ENCODE measurements at places on chromosomes 5 and 9.

DNA sequence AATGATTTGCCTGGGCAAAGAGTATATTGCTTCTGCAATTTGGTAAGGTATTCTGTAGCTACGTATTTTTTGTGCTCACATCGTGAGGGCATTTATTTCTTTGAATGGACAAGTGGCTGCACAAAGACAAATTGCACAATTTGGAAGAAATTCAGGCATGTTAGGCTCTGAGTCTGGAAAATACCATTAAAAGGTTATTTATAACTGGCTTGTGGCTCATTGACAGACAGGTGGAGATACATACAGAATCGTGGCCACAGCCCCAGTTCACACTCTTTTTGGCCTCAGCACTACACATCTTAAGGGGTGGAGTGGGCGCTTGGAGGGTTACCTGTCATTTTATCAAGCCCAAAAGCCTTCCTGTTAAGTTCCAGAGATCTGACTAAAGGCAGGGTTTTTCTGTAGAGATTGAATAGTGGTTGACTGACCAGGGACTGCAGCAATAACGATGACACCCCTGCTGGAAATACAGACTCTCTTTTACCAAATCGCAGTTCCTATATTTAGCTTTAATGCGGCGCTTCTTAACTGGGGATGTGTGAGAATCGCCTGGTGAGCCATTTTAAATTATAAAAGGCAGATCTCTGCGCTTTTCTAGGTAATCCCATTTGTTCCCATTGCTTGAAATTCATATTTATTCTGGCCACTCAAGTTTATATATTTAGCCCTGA is 14.7 kb downstream of the MAN2A1 start:
- DNase-seq: no peak

DNA sequence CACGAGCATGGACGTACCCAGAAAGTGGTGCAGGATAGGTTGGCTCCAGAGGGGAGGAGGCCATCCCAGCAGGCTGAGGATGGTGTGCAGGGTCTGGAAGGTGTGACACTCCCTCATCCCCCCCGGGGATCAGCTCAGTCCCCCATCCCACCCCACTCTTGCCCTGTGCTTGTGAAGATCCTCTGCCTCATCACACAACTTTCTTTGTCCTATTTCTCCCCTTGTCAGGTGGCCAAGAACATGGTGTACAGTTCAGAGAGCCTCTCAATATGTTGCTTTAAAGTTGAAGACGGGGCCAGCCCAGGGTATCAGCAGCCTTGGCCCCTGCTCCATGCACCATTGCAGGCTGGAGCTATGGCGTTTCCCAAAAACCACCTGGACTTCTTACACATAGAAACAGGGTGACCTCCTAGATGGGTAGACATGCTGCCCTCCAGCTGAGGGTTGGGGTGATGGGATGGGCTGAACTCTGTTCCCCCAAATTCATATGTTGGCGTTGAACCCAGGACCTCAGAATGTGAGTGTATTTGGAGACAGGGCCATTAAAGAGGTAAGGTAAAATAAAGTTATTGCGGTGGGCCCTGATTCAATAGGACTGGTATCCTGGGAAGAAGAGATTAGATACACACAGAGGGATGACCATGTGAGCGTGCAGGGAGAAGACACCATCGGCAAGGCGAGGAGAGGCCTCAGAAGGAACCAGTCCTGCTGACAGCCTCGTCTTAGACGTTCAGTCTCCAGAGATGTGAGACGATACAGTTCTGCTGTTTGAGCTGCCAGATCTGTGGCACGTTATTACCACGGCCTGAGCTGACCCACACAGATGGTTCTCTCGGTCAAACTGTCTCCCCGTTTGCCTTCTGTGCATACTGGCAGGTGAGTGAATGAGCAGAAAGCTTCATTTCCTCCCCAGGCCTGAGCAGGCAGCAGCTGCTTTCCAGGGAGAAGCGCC is 272.5 kb downstream of the GADD45G start:
- no peak for DNase-seq

DNA sequence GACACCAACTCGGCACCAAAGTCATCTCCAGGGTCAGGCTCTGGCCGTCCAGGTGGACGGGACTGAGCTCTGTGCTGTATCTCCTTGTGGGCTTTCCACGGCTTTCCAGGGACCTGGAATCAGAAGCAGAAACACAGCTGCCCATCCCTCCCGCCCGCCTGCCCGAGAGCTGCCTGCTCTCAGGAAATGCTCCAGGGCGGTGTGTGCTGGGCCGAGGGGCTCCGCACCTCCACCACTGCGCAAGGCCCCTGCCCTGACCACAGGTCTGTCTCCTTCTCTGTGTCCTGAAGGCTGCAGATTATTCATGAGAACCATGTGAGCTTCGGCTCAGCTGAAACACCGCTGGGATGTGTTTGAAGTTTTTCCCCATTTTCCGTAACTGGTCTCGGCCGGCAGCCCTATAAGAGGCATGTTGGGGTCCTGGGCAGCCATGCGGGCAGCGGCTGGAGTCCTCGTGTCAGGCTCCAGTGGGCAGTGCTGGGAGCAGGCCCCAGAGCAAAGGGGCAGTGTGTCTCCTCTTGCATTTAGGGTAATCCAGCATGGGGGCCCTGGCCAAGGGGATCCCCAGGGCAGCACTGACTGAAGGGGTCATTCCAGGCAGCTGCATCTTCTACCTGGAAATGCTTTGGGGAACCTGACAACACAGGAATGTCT is 22.8 kb downstream of the NKD2 start:
- DNase-seq: no peak

DNA sequence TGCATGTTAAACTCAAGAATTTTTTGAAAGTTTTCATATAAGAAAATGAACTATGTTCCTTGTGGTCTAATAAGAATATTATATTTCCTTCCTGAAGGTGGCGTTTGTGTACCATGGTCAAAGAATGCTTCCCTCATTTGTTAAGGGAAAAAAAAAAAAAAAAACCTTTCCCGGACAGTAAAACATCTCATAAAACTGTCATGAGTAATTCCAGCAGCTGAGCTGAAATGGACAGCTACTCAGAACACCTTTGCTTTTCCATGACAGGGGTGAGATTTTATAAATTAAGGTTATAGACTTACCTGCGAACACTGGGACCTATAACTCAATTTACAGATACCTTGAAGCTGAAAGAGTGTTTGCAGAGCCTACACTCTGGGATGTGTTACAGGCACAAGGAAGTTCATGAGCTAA is 113.2 kb upstream of the RANBP3L start:
- DNase-seq: peak; percentile 36

- no peak for DNase-seq
Measured at GRCh38 chr9:28293369-28294090, 720.2 kb upstream of the C9orf72 start.

DNA sequence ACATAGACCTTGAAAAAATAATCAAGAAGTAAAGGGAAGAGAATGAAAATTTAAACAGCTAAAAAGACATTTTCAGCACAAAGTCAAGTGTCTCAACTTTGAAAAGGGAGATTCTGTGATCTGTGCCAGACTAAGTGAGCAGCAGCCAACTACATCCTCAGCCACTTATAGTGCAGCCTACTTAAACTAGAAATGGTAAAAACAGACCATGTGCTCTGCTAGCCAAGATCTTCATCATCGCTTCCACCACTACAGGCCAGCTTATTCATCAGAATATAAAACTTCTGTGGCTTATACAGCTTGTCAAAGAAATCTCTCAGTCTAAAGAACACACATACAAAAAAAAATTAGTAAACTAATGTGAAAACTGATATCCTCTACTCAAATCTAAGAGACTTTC is 63.5 kb downstream of the CEMIP2 start:
- DNase-seq: no peak

- DNase-seq: no peak
Measured at GRCh38 chr5:179373961-179374505, 28.8 kb upstream of the ADAMTS2 start.

DNA sequence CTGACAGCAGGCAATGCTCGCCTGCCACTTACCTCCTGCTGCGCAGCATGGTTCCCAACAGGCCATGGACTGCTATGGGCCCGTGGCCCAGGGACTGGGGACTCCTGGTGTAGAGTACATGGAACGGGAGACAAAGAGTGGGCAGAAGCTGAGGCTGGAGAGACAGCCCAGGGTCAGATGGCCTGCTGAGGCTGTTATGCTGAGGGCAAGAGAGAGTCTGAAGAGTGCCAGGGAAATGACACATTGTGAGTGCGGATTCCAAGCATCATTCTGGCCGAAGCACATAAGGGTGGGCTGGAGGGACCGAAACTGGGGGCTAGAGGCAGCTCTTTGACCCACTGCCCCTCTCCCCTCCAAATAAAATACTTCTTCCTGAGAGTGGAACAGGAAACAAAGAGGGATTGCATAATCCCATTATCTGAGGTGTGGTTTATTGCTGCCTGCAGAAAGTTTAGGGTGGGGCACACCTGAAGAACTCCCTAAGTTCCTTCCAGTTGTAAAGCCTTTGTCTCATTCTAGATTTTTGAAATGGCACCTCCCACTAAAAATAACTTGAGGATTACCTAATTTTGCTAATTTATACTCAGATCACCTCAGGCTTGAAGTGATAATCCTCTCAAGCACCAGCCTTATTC is 158.1 kb downstream of the ATP10B start:
- DNase-seq: no peak

DNA sequence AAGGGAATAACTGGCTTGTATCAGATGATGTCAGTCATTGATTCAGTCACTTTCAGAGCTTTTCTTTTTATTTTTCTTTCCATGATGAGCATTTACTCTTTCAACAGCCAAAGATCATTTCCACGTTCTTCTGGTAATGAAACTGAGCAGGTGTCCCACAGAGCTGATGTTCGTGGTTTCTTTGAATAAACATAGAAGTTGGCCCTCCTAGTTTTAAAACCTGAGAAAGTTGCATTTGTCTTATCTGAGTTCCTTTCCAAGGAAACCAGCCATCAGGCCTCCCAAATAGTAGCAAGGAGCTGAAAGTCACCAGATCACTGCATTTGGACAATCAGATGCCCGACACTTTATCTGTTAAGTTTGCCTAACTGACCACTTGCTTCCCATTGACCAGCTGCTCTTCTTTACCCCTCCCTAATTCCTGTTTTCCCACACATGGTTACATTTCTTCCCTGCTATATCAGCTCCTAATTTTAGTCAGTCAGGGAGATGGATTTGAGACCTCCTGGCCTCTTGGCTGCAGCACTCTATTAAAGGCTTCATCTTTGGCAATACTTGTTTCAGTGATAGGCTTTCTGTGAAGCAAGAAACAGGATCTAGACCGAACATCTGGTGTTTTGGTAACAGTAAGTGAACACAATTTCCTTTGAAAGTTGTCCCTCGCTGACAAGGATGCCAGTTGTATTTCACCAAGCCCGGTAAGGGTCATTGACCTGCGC is 420.8 kb downstream of the CHSY3 start:
- no peak for DNase-seq

- DNase-seq: no peak
Measured at GRCh38 chr5:124355928-124356327, 390.5 kb downstream of the ZNF608 start.

- DNase-seq: no peak
Measured at GRCh38 chr5:105872569-105873270, 1798.0 kb downstream of the EFNA5 start.

DNA sequence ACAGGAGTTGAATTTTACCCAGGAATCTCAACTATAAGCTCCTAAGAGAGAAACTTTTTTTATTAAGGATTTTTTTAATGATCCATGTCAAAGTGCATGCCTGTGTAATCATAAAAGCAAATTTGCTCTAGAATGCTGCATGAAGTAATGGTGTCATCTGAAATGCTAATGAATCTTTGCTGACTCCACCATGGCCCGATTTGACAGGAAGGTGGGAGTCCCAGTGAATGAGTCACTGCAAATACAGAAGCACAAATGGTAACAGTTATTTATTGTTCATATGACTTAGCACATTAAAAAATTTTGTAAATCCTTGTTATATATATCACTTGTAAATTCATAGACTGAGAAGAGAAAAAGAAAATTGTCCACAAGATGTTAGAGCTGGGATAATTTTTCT is 341.3 kb downstream of the RASEF start:
- DNase-seq: no peak

DNA sequence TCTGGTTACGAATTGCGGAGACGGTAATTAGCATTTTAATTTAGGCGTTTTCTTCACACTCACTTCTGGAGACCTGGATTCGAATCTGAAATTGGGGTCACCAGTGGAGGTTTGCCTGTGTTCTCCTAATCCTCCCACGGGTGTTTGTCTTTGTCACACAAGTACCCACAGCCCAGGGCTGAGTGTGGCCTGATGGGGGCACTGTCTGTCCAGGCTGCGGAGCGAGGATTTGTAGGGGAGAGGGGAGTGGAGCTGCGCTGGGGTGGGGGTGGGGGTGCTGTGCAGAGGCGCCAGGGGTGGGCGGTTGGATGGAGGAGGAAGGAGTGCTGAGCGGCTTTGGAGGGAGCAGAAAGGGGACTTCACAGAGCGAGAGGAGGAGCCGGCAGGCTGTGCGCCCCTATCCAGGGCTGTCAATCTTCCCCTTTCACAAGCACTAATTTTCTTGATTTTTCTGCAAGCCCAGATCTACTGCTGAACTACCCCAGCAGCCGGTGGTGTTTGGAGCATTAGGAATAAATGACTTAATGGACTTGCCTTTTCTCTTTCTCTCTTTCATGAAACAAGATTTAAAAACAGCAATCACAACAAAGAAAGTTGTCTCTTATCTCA is 53.1 kb downstream of the TSPAN17 start:
- peak; percentile 51 for DNase-seq

- DNase-seq: no peak
Measured at GRCh38 chr5:175253597-175253996, 190.4 kb downstream of the DRD1 start.

DNA sequence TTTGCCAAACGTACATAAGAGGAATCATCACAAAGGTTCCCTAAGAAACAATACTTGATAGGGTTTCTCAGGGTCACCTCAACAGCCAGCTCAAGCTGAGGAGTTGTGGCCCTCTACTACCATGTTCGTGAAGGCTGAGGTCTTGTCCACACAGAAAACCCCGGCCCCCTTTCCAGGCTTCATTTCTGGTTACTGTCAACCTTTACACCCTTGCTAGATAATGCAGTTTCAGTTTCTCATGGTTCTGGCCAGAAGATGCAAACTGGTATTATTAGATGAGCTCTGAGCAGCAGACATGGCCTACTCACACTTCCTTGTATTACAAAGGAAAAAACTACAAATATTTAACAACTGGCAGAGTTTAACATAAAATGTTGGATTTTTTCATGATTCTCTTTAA is 22.8 kb upstream of the KCNN2 start:
- no peak for DNase-seq

DNA sequence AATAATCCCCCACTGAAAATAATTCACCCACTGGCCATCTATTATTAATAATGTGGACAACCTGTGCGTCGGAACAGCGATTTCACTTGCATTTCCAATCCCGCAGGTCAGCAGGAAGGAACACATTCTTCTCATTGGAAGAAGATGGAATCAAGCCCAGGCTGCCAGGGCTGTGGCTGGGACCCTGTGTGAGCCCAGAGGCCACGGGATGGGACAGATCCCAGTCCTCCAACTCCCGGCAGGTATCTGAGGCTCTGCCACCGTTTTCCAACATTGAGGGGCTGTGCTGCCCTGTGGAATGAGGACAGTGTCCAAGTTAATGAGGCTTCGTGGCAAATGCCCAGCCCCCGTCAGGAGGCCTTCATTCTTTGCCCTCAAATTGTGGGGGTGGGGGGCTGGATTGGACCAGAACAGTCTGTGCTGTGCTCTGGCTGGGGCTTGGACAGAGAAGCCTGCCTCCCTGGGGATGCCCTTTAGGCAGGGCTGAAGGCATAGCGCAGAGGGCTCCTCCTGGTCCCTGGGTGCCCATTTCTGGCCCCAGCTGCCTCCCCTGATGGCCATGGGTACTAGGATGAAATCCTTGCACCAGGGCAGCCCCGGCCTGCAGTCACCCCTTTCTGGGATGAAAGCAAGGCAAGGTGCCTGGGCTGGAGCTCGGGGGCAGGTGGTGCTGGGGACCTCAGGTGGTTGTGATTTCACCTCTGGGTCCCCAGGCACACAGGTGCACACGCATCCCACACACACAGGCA is 195.0 kb upstream of the PPP1R26 start:
- DNase-seq: no peak
